GM23248 (cell line): ENCODE measurements at places on chromosomes 11 and 22. TPM values are rescaled to one million over a fixed set of nuclear protein-coding genes. Genes with fewer than 3 reads are reported as not detected.

- H3K27ac ChIP-seq, result no peak overlapping the region
- H3K27me3 ChIP-seq, result no peaks in the 10 kb centered on the region
- H3K4me3 ChIP-seq, result no peak overlapping the region
- no peaks in the 10 kb centered on the region for H3K36me3 ChIP-seq
- peak; percentile 47 for DNase-seq
Observed at GRCh38 chr22:27431896-27432295, 369.7 kb downstream of the MN1 start.

DNA sequence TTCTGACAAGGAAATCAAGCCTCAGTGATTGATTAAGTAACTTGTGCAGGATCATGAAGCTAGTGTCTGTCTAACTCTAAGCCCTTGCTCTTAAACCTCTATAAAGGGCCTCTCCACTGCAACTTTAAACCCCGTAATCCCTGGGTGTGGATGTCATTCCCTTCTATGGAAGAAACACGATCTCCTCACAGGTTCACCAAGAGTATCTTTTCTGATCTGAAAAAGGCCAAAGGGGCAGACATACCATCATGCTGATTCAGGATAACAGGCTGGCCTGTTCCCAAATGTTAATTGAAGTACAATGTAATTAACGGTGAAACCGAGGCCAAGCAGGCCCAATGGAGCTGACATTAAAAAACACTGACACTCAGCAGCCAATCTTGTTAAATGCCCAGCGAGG is 17.1 kb downstream of the TTC12 start:
- H3K36me3 ChIP-seq, result peaks cover 3% of the 10 kb centered on the region; the same call in 1 of the 2 replicates
- H3K27me3 ChIP-seq, result no peaks in the 10 kb centered on the region
- H3K27ac ChIP-seq, result no peak overlapping the region
- no peaks in the 10 kb centered on the region for H3K4me1 ChIP-seq
- no peak for DNase-seq

GRCh38 chr11:46065681-46066080 is 55.6 kb downstream of the PHF21A start:
- H3K36me3 ChIP-seq, result peaks cover 14% of the 10 kb centered on the region
- no peak overlapping the region for H3K27ac ChIP-seq
- peaks cover 16% of the 10 kb centered on the region for H3K4me1 ChIP-seq
- DNase-seq, result no peak

DNA sequence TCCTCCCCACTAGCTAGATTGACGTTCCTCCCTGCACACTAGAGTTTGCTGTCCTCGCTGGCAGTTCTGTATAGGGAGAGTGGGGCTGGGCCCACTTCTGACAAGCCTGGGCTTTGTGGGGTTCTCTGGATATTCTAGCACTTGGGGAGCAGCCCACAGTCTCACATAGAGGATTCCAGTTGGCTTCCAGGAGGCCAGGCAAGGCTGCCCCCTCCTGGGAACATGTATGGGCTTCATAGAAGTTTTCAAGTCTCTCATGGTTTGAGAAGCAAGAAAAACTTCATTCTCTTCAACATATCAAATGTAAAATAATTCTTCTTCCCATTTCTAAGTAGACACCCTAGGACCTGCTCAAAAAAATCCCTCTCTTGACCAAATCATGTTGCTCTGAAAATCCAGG is 87.5 kb downstream of the NAV2 start:
- no peaks in the 10 kb centered on the region for H3K36me3 ChIP-seq
- peak; percentile 33 for DNase-seq
- H3K27me3 ChIP-seq, result no peaks in the 10 kb centered on the region

- H3K4me3 ChIP-seq, result no peak overlapping the region
- H3K4me1 ChIP-seq, result no peaks in the 10 kb centered on the region
- no peak overlapping the region for H3K27ac ChIP-seq
- no peak for DNase-seq
Observed at GRCh38 chr11:120942701-120943100, 81.2 kb upstream of the TBCEL start.

DNA sequence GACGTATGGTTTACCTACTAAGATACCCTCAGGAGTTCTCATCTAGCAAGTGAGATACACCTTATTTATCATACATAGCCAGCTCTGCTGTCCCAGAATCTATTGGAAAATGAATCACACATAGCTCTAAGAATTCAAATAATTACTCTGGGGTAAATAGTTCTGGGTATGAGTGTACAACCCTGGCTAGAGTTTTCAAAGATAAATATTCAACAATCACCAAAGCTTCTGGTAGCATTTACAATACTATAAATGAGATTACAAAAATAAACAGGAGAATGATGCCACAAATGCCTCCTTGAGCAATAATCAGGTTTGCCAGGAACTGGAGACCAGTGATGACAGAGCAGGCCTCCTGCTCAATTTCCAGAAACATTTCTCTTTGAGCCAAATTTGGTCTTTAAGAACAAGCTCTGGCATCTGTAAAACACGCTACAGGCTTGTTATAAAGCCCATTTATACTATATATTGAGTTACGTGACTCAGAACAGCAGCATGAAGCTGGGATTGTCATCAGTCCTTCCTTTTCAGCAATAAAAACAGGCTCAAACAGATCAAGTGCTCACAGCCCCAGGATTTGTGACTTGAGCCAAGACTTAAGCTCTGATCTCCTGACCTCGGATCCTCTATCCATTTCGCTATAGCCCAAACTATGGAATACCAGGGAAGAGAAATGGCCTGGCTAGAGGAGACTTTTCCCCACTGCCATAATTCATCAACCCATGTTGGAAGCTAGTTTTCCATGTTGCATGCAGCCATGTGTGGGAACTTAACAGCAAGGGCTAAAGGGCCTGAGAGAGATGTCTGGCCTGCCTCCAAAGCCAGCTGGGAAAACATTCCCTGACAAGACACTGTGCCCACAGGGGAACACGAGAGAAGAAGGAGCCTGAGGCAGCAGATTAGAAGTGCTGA is 19.7 kb downstream of the RAB30 start:
- H3K36me3 ChIP-seq, result no peaks in the 10 kb centered on the region
- H3K27ac ChIP-seq, result peak overlapping the region; percentile 83
- peak; percentile 96 for DNase-seq
- 0 out of 2 replicates have a peak overlapping the region, but pooled peaks have one; percentile 1 for H3K4me3 ChIP-seq
- H3K4me1 ChIP-seq, result peaks cover 36% of the 10 kb centered on the region

DNA sequence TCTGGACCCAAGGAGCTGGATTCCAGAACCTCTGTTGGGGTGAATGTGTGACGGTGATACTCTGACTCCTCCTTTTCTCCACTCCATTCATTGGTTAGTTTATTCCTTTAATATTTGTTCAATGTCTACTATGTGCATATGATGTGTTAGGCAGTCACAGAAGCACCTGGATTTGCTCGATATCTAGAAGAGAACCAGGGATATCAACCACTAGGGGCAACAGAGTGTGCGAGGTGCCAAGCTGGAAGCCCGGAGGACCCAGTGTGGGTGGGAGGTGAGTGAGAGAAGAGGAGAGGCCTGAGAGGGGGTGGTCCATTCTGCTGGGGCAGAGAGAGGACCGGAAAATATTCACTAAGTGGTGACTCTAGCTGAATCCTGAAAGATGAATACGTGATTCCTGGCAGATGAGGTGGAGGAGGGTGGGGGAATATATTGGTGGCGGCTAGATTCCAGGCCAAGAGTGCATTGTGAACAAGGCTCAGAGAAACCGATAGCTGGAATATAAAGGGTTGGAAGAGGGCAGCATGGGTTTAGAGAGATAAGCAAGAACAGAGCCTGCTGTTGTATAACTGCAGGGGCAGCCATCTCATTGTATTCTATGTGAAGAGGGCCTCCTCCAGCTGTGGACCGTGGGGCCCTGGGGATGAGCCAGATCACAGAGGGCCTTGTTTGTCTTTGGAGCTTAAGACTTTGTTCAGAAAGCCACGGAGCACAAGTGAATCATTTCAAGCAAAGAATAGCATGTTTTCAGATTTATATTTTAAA is 6.9 kb upstream of the TIMP3 start:
- H3K36me3 ChIP-seq, result no peaks in the 10 kb centered on the region
- H3K27ac ChIP-seq, result peak overlapping the region; percentile 31
- no peaks in the 10 kb centered on the region for H3K27me3 ChIP-seq
- DNase-seq, result peak; percentile 46
- no peak overlapping the region for H3K4me3 ChIP-seq

DNA sequence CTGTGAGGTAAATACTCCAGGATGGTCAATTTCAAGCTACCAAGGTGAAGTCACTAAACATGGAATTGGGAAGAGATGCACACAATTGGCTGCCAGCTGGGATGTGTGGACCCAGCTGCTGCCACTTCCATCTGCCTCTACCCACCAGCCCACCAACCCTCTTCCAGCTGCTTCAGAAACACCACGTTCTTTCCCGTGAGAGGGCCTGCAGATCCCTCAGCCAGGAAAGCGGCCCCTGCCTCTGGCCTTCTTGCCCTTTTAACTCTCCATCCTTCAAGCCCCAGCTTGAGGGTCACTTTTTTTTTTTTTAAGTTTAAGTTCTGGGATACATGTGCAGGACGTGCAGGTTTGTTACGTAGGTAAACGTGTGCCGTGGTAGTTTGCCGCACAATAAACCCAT is 20.0 kb downstream of the PRG3 start:
- H3K4me1 ChIP-seq, result peaks cover 11% of the 10 kb centered on the region
- no peak overlapping the region for H3K27ac ChIP-seq
- H3K36me3 ChIP-seq, result no peaks in the 10 kb centered on the region
- H3K27me3 ChIP-seq, result no peaks in the 10 kb centered on the region

- no peak overlapping the region for H3K4me3 ChIP-seq
- H3K27me3 ChIP-seq, result no peaks in the 10 kb centered on the region
- peaks cover 31% of the 10 kb centered on the region for H3K4me1 ChIP-seq
- peak overlapping the region; percentile 91 for H3K27ac ChIP-seq
Observed at GRCh38 chr11:19988598-19988997, 171.7 kb downstream of the DBX1 start.

GRCh38 chr11:69839516-69839915 is 20.3 kb upstream of the FGF3 start:
- no peak overlapping the region for H3K4me3 ChIP-seq
- no peaks in the 10 kb centered on the region for H3K4me1 ChIP-seq
- H3K36me3 ChIP-seq, result no peaks in the 10 kb centered on the region
- DNase-seq, result no peak

Gene FGF3
- total RNA-seq, result not detected in 2 replicates

Gene ADAMTS15
- total RNA-seq, result 0.97 and 1.3 TPM in 2 replicates

Gene MEI1
- total RNA-seq, result 2.2 and 3.7 TPM in 2 replicates

Gene MS4A4A
- total RNA-seq, result not detected in 2 replicates

Gene OR10A2
- total RNA-seq, result not detected in 2 replicates

Gene ASRGL1
- 0.43 TPM in 1 of 2 replicates, not detected in the other for total RNA-seq

Gene SLC2A11
- 8.5 and 16.6 TPM in 2 replicates for total RNA-seq

Gene MYRF
- not detected in 2 replicates for total RNA-seq

Gene BARX2
- not detected in 2 replicates for total RNA-seq

Gene KIRREL3
- 31.1 and 35.6 TPM in 2 replicates for total RNA-seq

Gene SEC14L2
- total RNA-seq, result 41.9 and 54.6 TPM in 2 replicates
